Left forelimb (tissue), 1 donor: ENCODE measurements at places on chromosomes 1 and 21.
A peak's percentile ranks its signal among the peaks of the same experiment; 100 is the strongest.

DNA sequence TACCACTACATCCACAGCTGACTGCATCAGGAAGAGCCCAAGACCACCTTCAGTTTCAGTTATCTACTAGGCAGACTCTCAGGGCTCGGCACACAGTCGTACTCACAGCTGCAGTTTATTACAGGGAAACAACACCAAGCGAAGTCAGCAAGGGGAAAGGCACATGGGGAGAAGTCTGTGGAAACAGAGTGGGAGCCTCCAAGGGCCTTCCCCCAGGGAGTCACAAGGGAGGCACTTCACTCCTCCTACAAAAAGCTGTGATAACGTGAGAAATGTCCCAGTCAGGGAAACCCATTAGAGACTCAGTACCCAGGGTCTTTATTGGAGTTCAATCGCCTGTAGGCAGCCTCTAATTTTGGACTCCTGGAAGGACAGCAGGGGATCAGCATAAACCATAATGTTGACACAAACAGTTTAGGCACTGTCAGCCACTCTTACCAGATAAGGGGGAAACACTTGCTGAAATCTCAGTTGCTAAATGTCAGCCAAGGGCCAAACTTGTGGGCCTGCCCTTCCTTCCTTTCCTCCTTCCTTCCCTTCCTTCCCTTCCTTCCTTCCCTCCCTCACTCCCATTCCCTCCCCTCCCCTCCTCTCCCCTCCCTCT is 444.0 kb downstream of the SMYD3 start:
- no peak for DNase-seq

DNA sequence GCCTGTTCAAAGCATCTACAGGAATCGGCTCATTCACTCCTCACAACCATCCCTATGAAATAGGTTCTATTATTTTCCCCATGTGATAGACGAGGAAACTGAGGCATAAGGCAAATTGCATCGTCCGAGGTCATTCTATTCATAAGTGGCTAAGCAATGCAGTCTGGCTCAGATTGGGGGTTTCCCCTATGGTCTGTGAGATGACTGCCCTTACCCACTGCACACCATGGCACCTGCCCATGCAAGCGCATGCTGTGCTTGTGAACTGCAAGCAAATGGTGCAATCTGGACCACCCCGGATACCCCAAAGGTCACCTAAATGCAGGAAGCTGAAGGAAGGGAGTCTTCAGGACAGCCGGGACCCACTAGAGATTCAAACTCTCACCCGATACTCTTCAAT is 123.4 kb upstream of the SOD1 start:
- no peak for DNase-seq

- DNase-seq: no peak
Measured at GRCh38 chr1:88741413-88741812, 57.3 kb downstream of the PKN2 start.

DNA sequence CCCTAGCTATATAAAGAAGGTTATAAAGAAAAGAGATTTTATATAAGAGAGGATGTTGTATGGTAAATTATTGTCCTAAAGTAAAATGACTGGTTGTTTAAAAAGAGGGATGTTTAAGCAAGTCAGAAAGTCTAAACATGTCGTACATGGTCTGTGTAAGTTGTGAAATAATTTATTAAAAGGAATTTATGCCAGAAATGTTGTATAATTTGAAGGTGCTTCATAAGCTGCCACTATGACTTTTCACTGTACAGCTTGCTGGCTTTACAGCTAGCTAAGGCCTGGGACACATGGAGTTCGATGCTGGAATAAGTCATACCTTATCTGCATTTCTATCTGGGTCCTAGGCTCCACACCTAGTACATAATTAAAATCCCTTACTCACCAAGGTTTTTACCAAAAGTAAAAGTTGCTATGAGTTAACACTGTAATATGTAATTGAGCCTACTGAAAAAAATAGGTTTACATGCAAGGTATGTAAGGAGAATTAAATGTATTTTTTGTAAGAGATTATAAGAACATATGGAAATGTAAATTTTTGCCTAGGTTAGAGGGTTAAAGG is 59.0 kb upstream of the EDEM3 start:
- DNase-seq: no peak

DNA sequence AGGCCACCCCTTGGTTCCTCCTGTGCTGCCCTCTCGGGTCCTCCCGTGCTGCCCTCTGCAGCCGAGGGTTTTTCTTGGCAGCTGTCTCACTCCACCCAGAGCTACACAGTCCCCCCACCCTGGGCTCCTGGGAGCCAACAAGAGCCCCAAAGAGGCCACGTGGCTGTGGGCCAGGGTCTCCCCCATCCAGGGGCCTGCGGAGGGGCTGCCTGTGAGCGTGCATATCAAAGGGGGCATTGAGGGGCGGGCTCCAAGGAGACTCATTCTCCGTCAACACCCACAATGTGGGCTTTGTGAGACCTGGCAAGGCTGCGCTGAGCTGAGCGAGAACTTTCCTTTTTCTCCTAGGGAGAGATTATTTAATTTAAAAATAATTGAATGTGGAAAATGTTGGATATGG is 108.7 kb upstream of the ARHGEF16 start:
- no peak for DNase-seq

DNA sequence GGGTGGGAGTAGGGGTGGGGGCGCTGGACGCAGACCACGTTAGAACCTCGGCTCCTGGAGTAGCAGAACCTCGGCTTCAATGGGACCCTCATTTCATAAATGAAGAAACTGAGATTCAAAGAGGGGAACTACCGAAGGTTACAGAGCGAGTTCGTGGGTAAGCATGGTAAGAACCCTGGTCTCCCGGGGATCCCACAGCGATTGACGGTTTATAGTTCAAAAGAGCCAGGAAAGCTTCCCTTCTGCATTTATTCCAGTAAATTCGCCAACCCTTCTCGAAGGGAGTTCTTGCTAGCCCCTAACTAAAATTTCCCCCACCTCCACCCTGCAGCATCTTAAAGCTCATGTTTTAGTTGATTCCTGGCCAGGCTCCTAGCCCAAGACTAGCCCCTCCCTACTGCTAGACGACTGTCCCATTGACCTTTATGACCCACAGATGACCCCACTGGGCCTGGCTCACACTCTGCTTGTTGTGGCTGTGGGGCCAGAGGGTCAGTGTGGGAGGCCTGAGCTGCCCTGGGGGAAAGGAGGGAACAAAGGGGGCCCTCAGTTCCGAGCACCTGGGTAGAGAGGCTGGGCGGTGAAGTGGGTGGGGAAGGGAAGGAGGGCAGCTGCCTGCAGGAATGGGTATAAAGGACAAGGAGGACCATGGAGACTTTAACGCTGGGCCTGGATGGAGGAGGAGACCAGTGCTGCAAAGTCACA is 558 bp upstream of the KIF21B start:
- no peak for DNase-seq

DNA sequence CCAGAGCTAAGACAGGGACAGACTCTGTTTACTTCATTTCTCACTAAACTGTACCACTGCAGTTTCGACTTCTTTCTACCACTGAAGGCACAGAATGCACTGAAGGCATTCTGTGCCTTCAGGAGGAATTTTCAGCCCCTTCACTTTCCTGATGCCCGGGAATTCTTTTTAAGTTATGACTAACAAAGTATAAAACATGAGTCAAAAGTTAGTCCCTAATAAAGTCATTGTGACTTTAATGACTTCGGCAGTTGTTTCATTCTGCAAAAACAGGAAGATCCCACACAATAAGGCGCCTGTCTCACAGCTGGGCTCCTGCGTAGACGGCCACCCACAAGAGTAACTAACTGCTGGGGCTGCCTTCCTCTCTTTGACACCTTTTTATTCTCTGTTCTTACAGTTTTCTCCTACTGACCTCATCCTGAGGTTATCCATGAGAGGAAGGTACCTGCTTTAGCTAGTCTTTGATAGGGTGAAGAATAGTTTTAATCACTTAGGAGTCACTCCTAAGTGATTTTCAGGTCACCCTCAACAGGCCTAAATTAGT is 183.9 kb upstream of the SGIP1 start:
- no peak for DNase-seq

- no peak for DNase-seq
Measured at GRCh38 chr1:226128487-226129075, 58.0 kb downstream of the ACBD3 start.

DNA sequence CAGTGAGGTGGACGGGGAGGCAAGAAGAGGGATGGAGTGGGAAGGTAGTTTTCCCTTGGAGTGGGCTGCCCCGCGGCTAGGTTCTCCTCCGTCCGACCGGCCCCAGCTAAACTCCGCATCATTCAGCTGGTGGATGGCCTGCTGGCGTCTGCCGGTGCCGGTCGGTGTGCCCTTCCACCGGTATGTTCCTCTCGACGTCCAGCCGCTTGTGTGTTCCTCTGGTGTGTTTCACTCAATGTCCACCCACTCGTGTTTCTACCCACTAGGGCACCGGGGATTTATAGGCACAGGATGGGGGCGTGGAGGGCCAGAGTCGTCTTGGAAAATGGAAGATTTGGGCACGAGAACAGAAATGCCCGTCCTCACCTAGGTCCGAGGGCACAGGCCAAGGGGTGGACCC is 931.7 kb upstream of the B3GALT2 start:
- DNase-seq: no peak

GRCh38 chr1:7150724-7151280 is 365.5 kb downstream of the CAMTA1 start:
- DNase-seq: no peak

GRCh38 chr1:75901371-75901770 is 30.8 kb downstream of the ASB17 start:
- DNase-seq: no peak

DNA sequence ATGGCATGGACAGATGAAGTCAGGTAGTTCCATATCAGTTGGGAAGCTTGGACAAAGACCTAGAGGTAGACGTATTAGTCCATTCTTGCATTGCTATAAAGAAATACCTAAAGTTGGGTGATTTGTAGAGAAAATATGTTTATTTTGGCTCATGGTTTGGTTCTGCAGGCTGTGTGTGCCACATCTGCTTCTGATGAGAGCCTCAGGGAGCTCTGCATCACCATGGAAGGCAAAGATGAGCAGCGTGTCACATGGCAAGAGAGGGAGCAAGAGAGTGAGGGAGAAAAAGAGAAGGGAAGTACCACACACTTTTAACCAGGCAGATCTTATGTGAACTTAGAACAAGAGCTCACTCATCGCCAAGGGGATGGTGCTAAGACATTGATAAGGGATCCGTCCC is 9.0 kb downstream of the TSACC start:
- DNase-seq: peak; percentile 4

DNA sequence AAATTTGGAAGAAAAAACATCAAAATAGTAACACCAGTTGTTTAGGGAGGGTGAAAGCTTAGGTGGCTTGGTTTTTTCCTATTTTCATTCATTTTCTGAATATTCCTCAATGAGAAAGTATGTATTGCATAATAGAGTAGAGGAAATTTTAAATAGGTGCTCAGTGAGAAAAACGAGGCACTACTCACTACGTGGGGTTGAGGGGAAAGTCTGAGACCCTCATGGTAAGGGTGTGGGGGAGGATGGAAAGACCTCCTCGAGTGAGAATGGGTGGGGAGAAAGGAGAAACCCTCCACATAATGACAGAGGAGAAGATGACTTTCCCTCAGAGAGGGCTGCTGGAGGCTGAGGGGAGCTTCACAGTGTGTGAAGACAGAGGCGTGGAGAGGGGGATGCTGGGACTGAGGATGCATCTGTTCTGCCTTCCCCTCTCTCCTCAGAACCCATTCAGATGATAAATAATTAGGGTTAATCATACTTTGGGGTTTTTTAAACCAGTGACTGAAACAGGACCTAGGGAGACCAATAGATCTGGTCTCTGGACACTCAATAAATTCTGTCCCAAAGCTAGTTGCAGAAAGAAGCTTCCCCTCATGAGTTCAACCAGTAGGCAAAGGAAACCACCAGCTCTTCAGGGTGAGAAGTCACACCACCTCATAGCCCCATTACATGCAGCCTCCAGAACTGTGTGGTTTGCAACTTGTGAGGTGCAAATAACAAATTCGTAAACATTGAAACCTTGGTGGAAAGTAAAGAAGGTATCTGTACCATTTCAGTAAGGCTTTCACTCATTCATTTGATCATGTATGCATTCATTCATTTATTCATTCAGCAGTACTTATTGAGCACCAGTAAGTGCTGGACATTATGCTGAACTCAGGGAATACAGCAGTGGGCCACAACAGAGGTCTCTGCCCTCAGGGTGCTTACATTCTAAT is 17.1 kb downstream of the SLAMF7 start:
- no peak for DNase-seq

DNA sequence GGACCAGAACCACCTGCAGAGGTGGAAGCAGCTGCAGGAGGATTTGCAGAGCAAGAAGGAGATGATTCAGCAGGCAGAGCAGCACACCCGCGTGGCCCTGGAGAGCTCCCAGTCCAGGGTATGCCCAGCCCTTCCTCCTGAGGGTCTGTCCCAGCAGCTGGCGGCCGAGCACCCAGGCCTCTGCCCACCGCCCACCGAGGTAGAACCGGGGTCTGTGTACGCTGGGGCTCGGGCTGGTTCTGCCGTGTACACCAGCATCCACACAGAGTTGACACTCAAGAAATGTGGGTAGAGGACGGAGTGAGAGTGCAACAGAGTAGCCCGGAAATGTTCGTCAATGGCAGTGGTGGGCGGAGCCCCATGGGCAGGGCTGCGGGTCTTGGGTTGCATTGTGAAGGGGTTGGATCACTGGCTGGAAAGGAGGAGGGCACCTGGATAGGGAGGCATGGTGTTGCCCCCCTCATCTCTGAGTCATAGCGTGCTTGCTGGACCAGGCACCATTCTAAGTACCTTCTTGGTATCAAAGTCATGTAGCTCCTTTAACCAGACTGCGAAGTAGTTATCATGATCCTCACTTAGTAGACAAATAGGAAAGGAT is 5.1 kb upstream of the SMIM1 start:
- no peak for DNase-seq

GRCh38 chr1:50959303-50959912 is 659 bp downstream of the FAF1 start:
- no peak for DNase-seq

DNA sequence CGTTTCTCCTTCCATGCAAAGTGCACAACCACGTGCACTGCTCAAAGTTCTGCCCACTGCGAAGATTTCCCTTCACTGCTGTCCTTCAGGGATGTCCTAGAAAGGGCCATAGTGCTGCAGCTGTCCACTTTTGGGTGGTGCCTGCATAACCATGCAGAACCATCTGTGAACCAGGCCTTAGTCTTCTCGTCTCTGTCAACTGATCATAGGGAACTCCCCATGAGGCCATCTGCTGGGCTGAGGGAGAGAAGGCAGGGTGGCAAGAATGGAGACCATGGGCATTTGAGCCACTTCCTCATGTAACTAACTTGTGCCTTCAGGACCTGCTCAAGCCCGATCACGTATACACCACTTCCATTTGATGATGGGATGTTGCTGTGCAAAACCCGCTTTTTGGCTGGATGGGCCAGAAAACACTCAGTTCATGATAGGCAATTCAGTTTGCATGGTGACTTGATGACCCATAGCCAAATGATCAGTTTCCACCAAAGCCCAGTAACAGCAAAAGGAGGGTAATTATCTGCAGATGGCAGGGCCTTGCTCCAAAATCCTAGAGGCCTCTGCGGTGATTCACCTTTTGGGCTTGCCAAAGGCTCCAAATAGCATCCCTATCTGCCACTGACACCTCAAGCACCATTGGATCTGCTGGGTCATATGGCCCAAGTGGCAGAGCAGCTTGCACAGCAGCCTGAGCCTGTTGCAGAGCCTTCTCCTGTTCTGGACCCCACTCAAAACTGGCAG is 9.5 kb downstream of the ST6GALNAC5 start:
- DNase-seq: no peak
